ENCODE measurements at places on chromosomes 7 and 10.

DNA sequence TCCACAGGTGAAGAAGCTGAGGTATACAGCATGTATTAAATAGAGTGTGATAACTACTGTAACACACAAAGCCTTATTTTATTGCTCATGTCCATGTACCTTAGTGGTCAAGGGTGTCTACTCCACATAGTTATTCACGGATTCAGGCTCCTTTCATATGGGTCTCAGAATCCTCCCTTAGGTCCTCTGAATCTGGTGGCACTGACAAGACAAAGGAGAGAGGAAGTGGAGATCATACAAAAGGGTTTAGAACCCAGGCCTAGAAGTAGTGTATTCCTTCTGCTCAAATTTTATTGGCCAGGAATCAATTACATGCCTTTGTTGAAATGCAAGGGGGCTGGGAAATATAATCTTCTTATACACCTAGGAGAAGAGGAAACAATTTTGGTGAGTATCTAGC is 164.6 kb downstream of the PTEN start:
- peak; percentile 16 for DNase-seq

GRCh38 chr10:28737096-28737495 is 59.8 kb downstream of the BAMBI start:
- no peak for DNase-seq

DNA sequence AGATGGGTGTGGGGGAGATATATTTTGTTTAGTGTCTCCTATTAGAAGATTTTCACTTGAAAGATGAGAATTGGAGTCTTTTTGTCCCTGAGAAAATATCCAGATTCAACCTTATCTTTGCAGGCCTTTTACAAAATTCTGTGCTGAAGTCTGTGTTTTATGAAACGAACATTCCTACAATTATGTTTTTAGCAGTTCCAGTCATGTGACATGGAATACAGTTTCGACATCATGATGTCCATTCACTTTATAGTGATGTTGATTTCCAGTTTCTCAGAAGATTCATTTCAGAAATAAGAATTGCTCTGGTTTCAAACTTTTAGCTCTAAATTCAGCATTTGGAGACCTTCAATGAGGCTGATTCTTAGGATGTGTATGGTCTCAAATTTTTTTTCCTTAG is 54.4 kb downstream of the CACNB2 start:
- DNase-seq, result no peak

DNA sequence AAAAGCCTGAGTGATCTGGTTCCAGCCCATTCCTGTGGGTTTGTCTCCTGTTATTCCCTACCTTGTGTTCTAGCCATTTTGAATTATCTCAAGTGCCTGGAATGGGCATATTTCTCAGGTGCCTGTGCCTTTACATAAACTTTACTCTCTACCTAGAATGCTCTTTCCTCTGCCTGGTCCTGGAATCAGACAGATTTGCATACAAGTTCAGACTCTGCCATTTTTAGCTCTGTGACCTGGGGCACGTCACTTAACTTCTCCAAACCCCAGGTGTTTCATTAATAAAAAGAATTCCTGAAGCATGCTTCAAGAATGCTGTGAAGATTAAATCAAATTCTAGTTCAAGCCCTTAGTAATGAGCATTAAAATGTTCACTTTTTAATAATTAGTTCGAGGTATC is 7.8 kb downstream of the DCLRE1A start:
- no peak for DNase-seq

DNA sequence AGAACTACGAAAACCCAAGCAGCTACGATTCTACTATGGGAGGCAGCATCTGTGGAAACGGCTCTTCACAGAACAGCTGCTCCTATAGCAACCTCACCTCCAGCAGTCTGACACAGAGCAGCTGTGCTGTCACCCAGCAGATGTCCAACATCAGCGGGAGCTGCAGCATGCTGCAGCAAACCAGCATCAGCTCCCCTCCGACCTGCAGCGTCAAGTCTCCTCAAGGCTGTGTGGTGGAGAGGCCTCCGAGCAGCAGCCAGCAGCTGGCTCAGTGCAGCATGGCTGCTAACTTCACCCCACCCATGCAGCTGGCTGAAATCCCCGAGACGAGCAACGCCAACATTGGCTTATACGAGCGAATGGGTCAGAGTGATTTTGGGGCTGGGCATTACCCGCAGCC is 81.6 kb upstream of the SAMD8 start:
- DNase-seq, result no peak

DNA sequence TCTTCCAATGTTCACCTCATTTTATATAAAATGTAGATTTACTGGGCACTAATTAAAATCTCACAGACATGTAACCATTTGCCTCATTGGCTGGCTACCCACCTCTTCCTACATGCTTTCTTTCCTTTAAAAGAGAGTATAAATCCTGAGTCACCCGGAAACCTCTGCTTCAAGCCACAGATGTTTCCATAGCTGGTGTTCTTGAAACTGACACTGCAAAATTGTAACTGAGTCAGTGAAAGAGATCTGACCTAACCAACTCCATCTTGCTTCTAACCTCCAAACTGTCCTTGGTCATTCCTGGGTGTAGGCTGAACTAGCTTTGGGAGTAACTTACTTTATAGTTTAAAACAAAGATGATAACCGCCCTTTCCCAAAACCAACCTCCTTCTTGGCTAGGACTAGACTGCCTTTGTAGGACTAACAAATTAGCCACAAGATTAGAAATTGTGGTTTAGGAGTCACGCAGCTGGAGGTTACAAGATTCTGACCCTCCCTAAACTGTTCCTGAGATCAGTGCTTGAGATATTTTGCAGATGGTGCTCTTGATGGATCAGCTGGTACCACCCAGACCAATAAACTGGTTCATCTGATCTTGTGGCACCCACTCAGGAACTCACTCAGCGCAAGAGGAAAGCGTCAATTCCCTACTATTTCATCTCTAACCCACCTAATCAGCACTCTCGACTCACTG is 33.5 kb downstream of the SVOPL start:
- no peak for DNase-seq

- peak; percentile 80 for DNase-seq
Observed at GRCh38 chr10:117226813-117227451, 14.0 kb upstream of the SLC18A2 start.

GRCh38 chr7:22125436-22125835 is 179.7 kb upstream of the CDCA7L start:
- no peak for DNase-seq

DNA sequence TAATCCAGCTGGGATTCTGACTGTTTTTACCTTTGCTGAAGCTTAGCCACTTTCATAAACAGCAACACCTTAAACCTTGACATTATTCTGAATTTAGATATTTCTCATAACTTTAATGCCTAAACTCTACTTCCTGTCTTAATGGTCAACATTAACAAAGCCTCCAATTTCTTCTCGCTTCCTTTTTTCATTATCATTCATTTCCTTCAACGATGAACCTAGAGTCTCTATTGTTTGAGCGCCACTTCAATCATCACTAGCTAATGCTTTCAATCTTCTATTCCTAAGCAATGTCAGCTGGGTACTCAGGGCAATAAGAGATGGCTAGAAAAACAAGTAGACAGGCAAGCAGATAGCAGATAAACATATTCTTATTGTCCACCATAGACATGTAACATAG is 96.6 kb upstream of the TMEM196 start:
- DNase-seq, result no peak

DNA sequence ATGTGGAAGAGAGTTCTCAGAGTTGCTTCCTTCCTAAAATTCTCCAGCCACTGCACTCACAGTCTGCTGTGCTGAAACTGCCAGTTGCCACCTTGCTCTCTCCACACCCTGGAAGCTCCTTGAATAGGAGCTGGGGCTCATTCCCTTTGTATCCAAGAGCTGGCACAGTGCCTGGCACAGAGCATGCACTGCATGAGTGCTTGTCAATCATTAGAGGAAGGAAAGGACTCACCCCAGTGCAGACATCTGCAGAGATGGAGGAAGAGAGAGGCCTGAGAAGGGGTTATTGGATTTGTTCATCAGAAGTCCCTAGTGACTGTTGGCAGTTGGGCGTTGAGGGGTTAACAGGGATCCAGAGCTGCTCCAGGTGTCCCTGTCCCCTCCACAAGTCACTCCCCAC is 41.7 kb upstream of the DUSP5 start:
- peak; percentile 22 for DNase-seq

- no peak for DNase-seq
Observed at GRCh38 chr10:6045314-6045848, 16.8 kb downstream of the IL2RA start.

- DNase-seq, result no peak
Observed at GRCh38 chr10:64101606-64102263, 580.5 kb downstream of the REEP3 start.

- peak; percentile 68 for DNase-seq
Observed at GRCh38 chr10:109957092-109957797, 33.9 kb upstream of the XPNPEP1 start.

GRCh38 chr10:116444527-116445142 is 17.0 kb downstream of the PNLIPRP3 start:
- DNase-seq, result peak; percentile 5

- no peak for DNase-seq
Observed at GRCh38 chr7:27110186-27111031, 7.9 kb upstream of the HOXA2 start.

GRCh38 chr7:34438436-34438835 is 219.6 kb upstream of the NPSR1 start:
- no peak for DNase-seq

DNA sequence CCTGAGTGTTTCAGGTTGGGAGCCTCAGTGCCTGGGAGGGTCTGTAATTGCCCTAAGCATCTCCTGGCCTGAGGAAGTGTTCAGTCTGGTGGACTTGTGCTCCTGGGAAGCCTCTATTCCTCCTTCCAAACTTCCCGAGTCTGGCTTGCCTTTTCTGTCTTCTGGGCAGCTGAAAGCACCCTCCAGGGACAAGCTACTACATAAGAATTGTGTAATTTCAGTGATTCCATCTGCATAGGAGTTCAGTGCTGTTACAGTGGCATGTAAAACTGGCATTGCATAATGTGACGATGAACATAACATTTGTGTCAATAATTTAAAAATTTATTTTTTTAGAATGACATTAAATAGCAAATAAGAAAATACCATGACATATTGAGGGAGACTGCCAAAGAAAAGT is 109.3 kb downstream of the AOAH start:
- DNase-seq, result peak; percentile 66

DNA sequence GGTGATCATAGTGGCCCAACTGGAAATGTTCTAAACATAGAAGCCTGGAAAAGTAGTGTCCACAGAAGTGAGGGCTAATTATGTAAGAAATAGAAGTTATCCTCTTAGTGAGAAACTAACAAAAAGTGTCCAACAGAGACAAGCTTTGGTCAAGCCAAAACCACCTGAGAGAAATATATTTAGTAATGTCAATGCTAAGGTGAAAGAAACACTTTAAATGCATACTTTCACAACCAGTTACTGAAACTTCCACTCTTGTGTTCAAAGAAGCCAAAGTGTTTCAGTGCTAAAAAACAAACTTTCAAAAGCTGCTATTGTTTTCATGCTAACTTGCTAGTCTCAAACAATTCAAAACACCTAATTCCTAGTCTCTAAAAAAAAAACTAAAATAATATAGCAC is 18.1 kb downstream of the RAB11FIP2 start:
- no peak for DNase-seq

DNA sequence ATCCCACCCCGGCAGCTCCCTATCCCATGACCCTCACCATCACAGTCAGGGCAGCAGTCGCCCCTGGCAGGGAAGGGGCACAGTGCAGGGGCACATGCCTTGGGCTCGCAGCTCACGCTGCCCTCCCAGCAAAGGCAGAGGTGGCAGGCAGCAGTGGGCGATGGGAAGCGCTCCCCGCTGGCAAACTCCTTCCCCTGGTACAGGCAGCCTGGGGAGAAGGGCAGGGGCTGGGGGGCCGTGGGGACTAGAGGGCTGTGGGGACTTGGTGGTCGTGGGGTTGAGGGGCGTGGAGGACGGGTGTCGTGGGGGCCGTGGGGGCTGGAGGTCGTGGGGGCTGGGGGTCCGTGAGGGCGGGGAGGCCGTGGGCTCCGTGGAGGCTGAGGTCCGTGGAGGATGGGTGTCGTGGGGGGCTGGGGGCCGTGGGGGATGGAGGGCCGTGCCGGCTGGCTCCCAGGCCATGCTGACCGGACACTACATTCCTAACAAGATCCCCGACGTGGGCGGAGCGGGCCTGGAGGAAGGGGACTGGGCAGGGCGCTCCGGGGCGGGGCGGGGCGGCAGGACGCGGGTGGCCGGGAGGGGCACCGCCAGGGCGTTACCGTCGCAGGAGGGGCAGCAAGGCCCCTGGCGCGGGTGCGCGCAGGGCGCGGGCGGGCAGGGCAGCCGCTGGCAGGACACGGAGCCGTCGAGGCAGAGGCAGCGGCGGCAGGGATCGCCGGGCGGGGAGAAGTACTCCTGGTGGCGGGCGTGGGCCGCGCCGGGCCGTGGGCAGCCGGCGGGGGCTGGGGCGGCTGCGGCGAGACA is 20.0 kb downstream of the KCP start:
- peak; percentile 68 for DNase-seq

DNA sequence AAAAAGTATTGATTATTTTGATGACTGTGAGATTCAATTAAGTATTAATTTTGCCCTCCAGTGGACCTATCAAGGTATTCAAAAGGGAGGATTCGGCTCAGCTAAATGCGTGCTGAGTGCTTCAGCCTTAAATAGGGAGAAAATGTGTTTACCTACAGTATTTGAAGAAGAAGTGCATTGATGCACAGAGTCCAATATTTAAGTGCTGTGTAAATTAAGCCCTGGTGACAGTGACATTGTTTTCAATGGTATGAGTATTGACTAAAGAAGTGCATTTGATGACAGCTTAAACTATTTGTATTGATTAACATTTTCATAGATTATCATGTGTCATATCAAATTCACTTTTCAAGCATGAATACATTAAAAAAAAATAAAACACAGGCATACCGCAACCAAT is 106.6 kb downstream of the POU6F2 start:
- DNase-seq, result peak; percentile 85

DNA sequence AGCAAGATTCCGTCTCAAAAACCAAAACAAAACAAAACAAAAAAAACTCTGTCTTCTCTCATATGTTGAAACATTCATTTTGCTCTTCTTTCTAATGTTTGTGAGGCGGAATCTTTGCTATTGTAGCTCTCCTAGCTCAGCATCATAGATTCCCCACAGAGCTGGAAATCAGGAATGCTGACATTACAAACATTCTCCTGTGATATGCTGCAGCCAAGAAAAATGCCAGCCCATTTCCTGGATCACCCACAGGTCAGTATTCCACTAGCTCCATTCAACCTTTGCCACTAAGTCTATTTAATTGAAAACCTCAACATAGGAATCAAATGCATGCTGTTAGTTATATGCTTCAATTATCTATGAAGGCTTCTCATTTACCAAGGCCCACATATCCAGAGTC is 186.3 kb downstream of the IPMK start:
- no peak for DNase-seq

DNA sequence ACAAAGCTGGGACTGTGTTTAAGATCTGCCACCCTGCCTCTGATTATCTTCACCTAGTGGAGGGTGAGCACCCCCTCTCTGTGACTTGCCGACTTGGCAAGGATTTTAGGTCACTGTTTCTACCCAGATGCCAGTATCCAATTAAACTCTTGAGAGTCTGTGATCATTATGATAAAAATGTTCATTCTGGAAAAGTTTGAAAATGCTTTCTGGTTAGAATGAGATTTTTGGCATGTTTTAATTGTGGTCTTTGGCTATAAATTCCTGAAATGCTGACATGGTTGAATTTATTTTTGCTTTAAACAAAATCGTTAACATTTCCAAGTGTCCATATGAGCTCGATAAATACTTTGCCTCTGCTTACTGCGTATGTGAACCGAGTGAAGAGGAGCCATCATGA is 221.4 kb downstream of the BICC1 start:
- peak; percentile 3 for DNase-seq
